ENCODE measurements at places on chromosomes 5 and 9.

- no peak for DNase-seq
Measured at GRCh38 chr9:33101104-33101951, 24.9 kb upstream of the SMU1 start.

DNA sequence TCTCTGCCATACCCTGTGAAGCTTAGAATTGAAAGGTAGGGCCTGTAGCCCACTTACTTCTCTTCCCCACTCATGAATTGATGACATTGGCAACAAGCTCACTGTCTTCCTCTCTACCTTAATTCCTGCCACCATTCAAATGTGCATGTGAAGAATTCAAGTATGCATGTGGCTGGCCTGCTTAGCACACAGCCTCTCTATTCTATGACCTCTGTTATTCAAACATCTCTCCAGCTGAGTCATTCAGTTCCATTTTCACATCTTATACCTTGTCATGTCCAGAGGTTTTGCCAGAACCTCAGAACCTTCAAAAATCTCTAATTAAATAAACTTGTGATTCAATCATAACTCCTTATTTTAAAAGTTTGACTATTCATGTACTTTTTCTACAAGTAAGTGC lies 114.7 kb upstream of the MAN2A1 start:
- DNase-seq, result no peak

DNA sequence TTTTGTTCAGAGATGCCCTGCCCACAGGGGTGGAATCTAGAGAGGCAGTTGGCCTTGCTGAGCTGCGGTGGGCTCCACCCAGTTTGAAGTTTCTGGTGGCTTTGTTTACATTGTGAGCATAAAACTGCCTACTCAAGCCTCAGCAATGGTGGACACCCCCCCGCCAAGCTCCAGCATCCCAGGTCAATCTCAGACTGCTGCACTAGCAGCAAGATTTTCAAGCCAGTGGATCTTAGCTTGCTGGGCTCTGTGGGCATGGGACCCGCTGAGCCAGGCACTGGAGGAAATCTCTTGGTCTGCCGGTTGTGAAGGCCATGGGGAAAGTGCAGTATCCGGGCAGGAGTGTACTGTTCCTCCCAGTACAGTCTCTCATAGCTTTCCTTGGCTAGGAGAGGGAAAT lies 55.5 kb downstream of the MINAR2 start:
- DNase-seq, result no peak

DNA sequence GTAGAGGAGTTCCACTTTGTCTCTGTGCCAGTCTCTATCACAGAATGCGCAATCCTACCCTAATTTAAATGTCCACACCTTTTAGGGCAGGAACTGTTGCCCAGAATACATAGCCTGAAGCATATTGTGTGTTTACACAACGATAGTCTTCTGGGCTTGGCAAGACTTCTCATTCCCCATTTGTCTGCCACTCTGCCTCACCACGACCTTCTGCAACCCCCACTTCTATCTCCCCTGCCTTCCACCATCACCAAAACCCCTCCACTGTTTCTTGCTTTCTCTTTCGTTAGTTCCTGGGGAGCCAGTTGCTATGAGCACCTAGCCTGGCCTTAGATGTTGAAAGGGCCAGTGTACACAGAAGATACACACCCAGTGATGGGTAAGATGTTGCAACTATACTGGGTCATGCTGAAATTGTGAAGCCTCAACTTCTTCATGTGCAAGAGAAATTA lies 883 bp upstream of the RNF145 start:
- no peak for DNase-seq

- no peak for DNase-seq
Measured at GRCh38 chr9:79006546-79006945, 565.2 kb upstream of the TLE4 start.

DNA sequence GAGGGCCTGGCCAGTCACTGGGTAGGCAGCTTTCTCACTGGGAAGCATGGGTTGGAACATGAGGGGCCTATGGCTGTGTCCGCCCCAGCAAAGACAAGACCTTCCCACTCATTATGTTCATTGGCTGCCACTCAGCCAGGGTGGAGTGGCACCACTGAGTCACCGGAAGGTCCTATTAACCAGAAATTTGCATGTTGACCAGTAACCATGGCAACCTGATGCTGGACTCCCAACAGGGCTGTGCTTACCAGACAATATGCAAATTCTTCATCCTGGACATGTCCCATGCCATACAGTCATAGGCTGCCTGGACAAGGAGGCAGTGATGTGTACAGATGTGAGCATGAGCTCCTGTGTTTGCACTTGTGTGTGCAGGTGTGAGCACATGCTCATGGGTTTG lies 66.7 kb downstream of the PSD2 start:
- no peak for DNase-seq

DNA sequence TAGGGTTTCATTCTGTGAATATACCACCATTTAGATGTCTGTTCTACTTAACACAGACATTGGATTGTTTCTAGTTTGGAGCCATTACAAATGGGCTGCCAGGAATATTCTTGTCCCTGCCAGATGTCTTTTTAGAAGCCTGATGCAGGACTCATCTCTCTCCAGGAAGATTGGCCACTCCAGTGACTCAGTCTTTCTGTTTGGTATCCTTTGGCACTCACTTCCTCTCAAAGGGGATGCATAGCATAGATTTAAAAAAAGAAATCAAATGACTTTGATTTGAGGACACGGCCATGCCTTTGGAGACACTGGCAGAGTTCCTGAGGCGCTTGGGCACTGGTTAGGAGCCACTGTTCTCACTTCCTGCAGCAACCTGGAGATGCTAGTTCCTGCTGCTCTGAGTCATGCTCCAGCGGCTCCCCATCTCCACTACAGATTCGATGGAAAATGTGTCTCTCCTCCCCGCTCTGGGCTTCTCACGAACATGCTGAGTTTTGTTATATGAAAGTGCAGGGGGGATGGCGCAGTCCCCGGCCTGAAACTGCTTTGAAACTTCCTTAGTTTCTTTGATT lies 3.5 kb upstream of the ZNF366 start:
- DNase-seq, result no peak

DNA sequence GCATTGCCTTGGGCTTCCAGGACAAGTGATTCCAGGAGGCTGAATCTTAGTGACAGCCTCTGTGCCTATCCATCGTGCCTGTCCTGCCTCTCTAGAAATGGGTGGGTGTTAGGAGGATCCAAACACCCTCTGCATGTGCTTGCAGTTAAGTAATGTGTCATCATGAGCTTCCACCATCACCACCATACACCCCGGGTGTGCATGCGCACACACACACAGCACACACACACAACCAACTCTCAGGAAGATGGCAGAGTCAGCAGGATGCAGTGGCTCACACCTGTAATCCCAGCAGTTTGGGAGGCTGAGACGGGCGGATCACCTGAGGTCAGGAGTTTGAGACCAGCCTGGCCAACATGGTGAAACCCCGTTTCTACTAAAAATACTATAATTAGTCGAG lies 22.8 kb upstream of the CERCAM start:
- DNase-seq, result no peak

GRCh38 chr9:99173570-99174504 lies 47.9 kb downstream of the ALG2 start:
- no peak for DNase-seq

GRCh38 chr5:74376187-74376586 lies 264.3 kb downstream of the ENC1 start:
- no peak for DNase-seq

DNA sequence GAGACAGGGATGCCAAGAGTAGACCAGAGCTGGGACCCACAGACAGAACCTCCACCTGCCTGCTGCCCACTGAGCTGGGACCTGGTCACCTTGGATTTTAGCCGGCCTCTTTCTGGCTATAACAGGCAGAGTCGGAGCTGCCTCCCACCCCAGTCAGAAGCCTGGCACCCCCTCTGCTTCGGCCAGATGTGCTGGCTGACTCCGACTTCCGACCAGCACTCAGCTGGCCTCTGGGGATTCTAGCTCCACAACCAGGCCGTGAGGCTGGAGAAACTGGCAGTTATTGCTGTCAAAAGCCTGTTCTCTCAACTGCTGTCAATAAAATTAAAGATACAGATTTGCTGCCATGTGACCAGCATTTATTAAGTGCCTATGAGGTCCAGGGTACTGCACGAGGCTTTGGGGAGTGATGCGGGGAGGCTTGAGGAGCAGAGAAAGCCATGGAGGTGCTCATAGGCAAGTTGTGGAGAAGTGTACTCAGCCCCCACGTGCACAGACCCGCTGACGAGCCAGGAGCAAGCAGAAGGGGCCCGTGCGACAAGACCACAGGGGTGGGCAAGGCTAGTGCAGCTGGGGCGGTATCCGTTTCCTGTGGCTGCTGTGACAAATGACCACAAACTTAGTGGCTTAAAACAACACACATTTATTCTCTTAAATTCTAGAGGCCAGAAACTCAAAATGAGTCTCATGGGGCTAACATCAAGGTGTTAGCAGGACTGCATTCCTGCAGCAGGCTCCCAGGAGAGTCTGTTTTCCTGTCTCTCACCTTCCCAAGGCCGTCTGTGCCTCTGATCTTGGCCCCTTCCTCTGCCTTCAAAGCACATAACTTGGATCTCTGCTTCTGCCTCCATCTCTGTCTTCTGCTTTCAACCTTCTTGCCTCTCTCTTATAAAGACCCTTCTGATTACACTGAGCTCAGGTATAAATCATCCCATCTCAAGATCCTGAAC lies 13.1 kb downstream of the GFI1B start:
- DNase-seq, result no peak

GRCh38 chr5:73280386-73280785 lies 107.4 kb downstream of the TMEM174 start:
- no peak for DNase-seq

- DNase-seq, result no peak
Measured at GRCh38 chr5:72480841-72481240, 26.4 kb downstream of the ZNF366 start.

GRCh38 chr9:78620303-78620702 lies 323.4 kb downstream of the PSAT1 start:
- no peak for DNase-seq

GRCh38 chr5:72107131-72107900 lies at the start of gene MAP1B:
Gene MAP1B, plus strand, starts transcription at chr5:72107475. Its CDS starts 57 bp downstream, at chr5:72107532.
- DNase-seq, result no peak

DNA sequence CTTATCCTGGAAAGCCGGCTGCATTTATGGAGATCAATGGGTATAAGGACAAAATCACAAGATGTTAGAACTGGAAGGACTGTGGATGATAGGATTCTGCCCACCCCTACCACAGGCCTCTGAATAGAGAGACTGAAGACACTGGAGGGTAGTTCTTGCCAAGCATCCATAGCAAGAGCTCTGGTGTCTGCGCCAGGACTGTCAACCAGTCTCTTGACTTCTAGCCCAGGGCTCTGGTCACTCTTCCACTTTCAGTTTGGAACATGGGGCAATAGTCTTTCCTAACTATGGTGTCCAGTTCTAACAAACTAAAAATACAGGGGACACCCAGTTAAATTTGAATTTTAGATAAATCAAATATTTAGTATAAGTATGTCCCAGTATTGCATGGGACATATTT lies 23.4 kb downstream of the LARP1 start:
- no peak for DNase-seq

GRCh38 chr5:150317048-150318003 lies 14.6 kb upstream of the ARSI start:
- DNase-seq, result no peak

DNA sequence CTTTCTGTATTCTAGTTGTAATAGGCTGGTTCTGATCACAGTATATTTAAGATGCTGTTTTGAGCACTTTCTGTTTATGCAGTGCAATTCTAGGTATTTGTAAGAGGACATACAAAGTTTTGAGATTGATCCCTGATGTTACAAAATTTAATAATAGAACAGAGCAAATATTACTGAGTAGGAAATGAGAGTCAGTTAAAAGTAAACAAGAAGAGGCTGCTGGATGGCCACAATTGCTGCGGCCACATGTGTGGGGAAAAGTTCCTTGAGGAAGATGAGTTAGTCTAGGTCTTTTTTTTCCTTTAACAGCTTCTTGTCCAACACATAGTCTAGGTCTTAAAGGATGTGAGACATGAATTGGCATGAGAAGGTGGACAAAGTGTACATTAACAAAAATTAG lies 11.3 kb downstream of the EHMT1 start:
- DNase-seq, result no peak

DNA sequence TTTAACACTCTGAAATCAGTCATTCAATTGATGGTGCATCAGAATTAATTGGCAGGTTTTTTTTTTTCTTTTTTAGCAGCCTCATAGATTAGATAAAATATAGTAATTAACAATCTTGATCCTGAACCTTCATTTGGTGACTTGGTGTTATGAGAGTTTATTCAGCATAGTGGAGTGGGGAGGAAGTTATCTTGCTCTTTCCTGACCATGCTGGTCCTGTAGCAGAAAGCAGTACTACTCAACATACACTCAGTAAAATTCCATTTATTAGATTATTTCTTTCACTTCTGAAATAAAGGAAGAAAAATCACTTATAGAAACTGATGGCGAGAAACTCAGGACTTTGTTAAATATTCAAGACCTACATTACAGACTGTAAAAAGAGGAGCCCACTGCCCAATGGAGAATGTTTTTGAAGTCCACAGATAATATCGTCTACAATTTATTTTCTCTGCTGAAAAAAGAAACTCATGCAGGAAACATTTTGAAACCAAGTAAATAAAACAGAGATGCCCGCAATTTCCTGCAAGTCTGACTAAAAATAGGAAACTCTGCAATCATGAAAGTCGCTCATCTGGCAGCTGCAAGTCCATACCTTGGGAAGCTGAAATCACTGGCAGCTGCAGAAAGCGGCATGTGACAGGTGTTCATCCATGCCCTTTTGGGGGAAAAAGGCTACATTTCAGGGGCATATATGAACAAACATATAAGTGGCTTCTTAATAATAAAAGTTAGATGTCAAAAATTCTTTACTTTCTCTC lies 233.2 kb upstream of the RFX3 start:
- no peak for DNase-seq

All from T-helper 9 cell (primary cell).